GM12878 (cell line): ENCODE measurements at places on chromosomes 6 and 20. TPM values are rescaled to one million over a fixed set of nuclear protein-coding genes. Genes with fewer than 3 reads are reported as not detected.

- DNase-seq, result no peak
Observed at GRCh38 chr20:37776526-37776925, 82.7 kb downstream of the CTNNBL1 start.

DNA sequence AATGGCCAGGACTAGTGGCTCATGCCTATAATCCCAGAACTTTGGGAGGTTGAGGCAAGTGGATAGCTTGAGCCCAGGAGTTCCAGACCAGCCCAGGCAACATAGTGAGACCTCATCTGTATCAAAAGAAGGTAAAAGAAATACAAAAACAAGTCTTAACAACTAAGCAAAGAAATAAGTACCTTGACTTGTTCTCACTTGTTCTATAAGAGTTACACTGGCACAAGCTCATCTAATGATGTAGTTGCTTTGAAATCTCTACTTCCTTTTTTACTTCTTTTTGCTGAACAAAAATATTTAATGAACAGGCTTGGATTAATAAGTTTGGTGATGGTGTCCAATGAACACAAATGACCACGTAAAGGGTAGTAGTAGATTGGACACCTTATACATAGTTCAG, 72.2 kb downstream of the SGK1 start:
- no peak for DNase-seq

GRCh38 chr6:42394881-42395620, 56.7 kb downstream of the TRERF1 start:
- no peak for DNase-seq

- no peak for DNase-seq
Observed at GRCh38 chr20:21682521-21682954, 22.9 kb upstream of the PAX1 start.

GRCh38 chr6:70616728-70617260, 50.1 kb downstream of the SDHAF4 start:
- DNase-seq, result no peak

PRR18 gene
- polyA plus RNA-seq, result 0.22 and 0.42 TPM in 2 replicates

ANGPT4 gene
- polyA plus RNA-seq, result not detected in 2 replicates
